ENCODE measurements at places on chromosomes 7 and 10.

DNA sequence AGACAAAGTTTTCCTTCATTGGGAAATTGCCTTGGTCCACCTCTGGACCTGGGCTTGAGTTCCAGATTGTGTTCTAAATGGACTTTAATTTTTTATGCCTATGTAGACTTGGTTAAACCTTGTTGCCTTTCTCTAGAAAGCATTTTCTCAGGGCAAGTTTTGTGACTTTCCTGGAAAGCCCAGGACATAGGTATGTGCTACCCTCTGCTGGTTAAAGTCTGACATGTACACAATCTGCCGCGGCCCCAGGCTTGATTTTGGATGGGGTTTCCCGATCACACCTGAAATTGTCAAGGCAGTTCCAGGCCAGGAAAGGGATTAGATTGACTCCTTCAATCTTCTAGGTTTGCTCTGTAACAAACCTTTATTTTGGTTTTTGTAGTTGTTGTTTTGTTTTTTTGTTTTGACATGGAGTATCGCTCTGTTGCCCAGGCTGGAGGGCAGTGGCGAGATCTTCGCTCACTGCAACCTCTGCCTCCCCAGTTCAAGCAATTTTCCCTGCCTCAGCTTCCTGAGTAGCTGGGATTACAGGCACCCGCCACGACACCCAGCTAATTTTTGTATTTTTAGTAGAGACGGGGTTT lies 14.1 kb upstream of the AKR1B10 start:
- peak; percentile 64 for DNase-seq

DNA sequence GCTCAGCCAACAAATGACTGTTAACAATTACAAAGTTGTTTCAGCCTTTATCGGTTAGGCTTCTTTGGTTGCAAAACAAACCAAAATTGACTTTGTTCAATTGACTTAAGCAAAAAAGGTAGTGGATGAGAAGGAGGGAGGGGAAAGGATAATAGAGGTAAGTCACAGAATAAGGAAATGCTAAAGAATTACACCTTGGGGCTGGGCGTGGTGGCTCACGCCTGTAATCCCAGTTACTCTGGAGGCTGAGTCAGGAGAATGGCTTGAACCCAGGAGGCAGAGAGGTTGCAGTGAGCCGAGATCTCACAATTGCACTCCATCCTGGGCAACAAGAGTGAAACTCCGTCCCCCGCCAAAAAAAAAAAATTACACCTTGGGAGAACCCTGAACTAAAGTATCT lies 41.4 kb downstream of the AHCYL2 start:
- DNase-seq, result no peak

DNA sequence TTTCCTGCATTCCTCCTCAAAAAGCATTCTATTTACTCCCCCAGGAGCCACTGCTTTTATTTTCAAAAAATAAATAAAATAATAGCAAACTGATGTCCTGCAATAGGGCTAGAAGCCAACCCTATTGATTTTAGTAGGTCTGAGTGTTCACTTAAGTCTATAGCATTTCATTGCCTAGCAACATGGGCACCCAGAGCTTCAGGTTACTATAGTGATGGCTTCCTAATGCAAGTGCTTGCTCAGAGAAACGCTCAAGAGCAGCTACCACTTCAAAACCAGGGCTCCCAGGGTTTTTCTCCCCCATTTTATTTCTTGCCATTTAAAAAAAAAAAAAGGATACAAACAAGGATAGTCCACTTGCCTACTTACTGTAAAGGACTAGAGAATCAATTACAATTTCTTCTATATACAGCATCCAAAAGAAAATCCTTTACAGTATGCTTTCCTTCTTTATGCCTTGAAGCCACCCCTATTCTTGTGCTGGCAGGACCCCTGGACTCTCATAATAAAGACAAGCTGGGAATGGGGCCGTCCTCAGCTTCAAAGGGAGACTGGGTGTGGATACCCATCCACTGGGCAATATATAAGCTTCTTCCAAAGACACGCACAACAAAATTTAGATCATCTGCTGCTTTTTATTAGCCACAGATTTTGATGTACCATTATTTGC lies 133.3 kb downstream of the VPS41 start:
- DNase-seq, result no peak

GRCh38 chr7:39553436-39553835 lies 12.8 kb upstream of the YAE1 start:
- no peak for DNase-seq

DNA sequence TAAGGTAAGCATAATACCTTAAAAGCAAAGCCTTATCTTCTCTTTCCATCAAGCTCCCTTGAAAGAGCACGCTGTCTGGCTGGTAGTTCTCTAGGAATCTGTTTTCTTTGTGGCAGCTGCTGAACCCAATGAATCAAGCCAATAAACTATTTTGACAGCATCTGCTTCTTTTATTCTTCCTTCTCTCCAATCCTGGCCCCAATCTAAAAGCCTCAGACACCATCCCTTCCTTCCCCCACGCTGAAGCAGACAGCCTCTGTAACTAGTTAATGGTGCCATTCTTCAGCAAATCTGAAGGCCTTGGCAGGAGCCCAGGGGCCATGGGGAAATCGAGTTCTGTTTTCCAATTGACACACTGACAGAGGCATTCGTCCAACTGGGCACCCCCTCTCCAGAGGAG lies 186.6 kb upstream of the LYZL1 start:
- no peak for DNase-seq

GRCh38 chr10:5619362-5620211 lies 46.8 kb downstream of the ASB13 start:
- DNase-seq, result no peak

- DNase-seq, result no peak
Measured at GRCh38 chr10:126016156-126016805, 119.9 kb downstream of the FANK1 start.

DNA sequence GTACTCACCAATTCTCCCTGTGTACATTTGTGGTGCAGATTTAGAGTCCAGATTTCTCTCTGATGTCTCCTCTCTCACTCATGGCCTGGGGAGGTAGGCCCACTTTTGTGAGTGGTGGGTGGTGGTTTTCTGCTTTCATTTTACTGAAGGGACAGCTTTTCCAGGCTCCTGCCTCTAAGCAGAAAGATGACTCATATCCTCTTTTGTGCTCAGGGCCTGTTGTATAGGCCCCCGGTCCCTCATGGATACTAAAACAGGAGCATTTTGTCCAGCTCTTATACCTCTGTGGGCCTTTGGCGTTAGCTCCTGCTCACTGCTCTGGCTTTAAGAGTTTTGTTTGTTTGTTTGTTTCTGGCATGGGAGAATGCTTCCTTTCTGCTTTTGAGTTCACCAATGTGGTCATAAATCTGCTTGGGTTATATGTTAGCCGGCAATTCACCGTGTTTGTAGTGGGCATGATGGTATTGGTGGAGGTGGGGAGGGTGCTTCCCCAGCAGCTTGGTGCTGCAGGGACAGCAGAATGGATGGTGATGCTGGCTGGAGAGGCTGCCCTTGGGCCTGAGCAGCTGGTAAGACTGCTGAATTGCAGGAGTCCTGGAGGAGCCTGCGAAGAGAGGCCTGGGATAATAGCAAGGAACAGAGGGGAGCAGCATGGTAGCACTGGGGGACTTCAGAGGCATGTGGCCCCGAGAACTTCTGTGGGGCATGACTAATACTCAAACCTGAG lies 468.7 kb downstream of the RPS24 start:
- DNase-seq, result no peak

All from WTC11 (cell line).